ENCODE measurements at places on chromosomes 2 and 18. TPM values are rescaled to one million over a fixed set of nuclear protein-coding genes. Genes with fewer than 3 reads are reported as not detected.

Gene SULT1C4
- not detected for total RNA-seq

Gene C2orf92
- 0.71 TPM for total RNA-seq

Gene NDUFAF7
- 12.0 TPM for total RNA-seq

Gene LINC00305
- total RNA-seq = not detected

Gene SLC25A12
- 17.4 TPM for total RNA-seq

Gene TUBA3E
- not detected for total RNA-seq

Gene TMEM247
- not detected for total RNA-seq

Gene SEC11C
- 81.6 TPM for total RNA-seq

Gene CHST9
- not detected for total RNA-seq

Gene GPR35
- 0.07 TPM for total RNA-seq

Gene UPP2
- total RNA-seq = not detected

Gene SIGLEC15
- 0.18 TPM for total RNA-seq

Gene FAM237A
- not detected for total RNA-seq

Gene ATG16L1
- 25.8 TPM for total RNA-seq

Gene PKDCC
- total RNA-seq = not detected

Gene ANKRD29
- 5.6 TPM for total RNA-seq

Gene HOXD8
- total RNA-seq = 6.5 TPM

Gene YWHAQ
- total RNA-seq = 376 TPM

Gene SCN3A
- not detected for total RNA-seq

Gene HOXD10
- total RNA-seq = not detected

Gene PAX8
- total RNA-seq = 7.0 TPM

Gene ABCB11
- total RNA-seq = not detected

Gene SMAD7
- 7.2 TPM for total RNA-seq

Gene EFHD1
- not detected for total RNA-seq

Gene CFAP221
- not detected for total RNA-seq

Gene GPR45
- not detected for total RNA-seq

Gene NDC80
- 34.1 TPM for total RNA-seq

Gene CHRND
- not detected for total RNA-seq

Gene SPEG
- total RNA-seq = 24.9 TPM

Gene ACTG2
- 0.21 TPM for total RNA-seq

Gene PPP1R1C
- total RNA-seq = 7.3 TPM
